ENCODE measurements at places on chromosomes 1 and 21. TPM values are rescaled to one million over a fixed set of nuclear protein-coding genes. Genes with fewer than 3 reads are reported as not detected.

The IL20 gene
- total RNA-seq, result not detected

The KRTAP8-1 gene
- not detected for total RNA-seq

The LENEP gene
- not detected for total RNA-seq

The SLAMF8 gene
- not detected for total RNA-seq

The KRTAP10-11 gene
- not detected for total RNA-seq

The HUNK gene
- under 0.01 TPM for total RNA-seq

The SPRR2A gene
- not detected for total RNA-seq

The HRNR gene
- not detected for total RNA-seq

The SPRR4 gene
- not detected for total RNA-seq

The NBPF3 gene
- 16.4 TPM for total RNA-seq

The NPR1 gene
- 6.3 TPM for total RNA-seq

The OLFM3 gene
- not detected for total RNA-seq

The HSD3B2 gene
- total RNA-seq, result not detected

The C1orf53 gene
- total RNA-seq, result 3.9 TPM

The SLC16A4 gene
- 6.3 TPM for total RNA-seq

The NASP gene
- total RNA-seq, result 39.3 TPM

The CFHR4 gene
- total RNA-seq, result not detected

The DNALI1 gene
- 7.8 TPM for total RNA-seq

The PLA2G2F gene
- total RNA-seq, result not detected

The RAB4A gene
- total RNA-seq, result 16.2 TPM

The ZBTB37 gene
- total RNA-seq, result 5.7 TPM

The SELE gene
- not detected for total RNA-seq

The OR2T29 gene
- not detected for total RNA-seq

The TFB2M gene
- 18.0 TPM for total RNA-seq

The AMY1A gene
- total RNA-seq, result not detected

The INSRR gene
- total RNA-seq, result not detected

The CLCA1 gene
- total RNA-seq, result not detected

The CELA3B gene
- not detected for total RNA-seq
